ENCODE measurements at places on chromosomes 12 and 14.
A peak's percentile ranks its signal among the peaks of the same experiment; 100 is the strongest.

DNA sequence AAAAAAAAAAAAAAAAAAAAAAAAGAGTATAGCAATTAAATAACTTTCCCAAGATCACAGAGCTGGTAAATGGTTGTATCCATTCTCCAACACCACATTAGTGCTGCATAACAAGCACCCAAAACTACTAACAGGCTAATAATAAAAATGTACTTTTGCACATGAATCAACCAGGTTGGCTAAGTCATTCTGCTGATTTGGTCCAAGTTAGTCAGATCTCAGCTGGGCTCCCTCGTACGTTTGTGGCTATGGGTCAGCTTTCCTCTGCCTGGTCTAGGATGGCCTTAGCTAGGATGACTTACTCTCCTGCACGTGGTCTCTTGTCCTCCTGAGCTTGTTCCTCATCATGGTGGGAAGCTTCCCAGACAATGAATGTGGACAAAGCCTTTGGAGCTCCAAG lies 7.9 kb upstream of the PLEKHG6 start:
- no peak for DNase-seq

GRCh38 chr14:23070262-23071129 lies 13.2 kb upstream of the CDH24 start:
- DNase-seq: no peak

- no peak for DNase-seq
Observed at GRCh38 chr14:75070383-75070782, 942 bp downstream of the ZC2HC1C start.

DNA sequence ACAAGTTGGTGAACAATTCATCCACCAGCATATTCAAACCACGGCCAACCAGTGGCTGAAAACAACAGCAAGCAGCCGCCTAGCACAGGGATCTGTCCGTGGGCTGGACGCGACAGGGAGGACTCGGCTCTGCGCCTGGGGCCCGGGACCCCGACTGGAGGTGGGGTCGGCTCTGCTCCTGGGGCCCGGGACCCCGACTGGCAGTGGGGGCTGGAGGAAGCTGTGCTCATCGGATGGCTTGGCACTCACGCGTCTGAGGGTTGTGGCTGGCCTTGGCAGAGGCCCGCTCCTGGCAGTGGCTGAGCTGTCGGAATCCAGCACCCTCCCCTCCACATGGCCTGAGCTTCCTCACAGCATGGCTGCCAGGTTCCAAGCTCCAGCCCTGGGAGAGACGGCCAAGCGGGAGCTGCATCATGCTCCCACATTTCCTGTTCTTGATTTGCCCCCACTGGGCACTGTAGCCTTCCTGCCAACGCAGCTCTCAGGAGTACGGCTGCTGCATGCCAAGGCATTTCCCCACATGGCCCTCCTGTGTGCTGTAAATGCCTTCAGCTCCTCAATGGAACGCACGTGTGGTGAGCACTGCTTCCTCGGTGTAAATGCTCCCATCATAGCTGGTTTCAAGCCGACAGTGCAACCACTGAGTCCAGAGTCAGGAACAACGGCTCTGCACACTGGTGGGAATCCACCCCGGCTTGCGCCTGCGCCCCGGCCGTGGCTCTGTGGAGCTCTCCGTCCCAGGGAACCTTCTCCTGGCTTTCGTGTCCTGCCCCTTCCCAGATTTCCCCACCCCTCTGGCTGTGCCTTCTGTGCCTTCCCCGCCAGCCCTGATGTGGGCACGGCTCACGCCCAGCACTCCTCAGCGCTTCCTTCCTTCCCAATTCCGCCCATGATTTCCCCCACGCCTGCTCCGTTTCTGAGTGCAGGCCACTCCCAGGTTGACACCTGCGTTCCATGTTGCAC lies 7.3 kb upstream of the GALNT9 start:
- DNase-seq: no peak

GRCh38 chr14:68707482-68707881 lies 85.4 kb downstream of the ZFP36L1 start:
- DNase-seq: no peak

- DNase-seq: peak; percentile 81
Observed at GRCh38 chr12:16347391-16348298, at the start of gene MGST1. Gene MGST1, plus strand, starts transcription at chr12:16347645. Its CDS starts 6,608 bp downstream, at chr12:16354253.

DNA sequence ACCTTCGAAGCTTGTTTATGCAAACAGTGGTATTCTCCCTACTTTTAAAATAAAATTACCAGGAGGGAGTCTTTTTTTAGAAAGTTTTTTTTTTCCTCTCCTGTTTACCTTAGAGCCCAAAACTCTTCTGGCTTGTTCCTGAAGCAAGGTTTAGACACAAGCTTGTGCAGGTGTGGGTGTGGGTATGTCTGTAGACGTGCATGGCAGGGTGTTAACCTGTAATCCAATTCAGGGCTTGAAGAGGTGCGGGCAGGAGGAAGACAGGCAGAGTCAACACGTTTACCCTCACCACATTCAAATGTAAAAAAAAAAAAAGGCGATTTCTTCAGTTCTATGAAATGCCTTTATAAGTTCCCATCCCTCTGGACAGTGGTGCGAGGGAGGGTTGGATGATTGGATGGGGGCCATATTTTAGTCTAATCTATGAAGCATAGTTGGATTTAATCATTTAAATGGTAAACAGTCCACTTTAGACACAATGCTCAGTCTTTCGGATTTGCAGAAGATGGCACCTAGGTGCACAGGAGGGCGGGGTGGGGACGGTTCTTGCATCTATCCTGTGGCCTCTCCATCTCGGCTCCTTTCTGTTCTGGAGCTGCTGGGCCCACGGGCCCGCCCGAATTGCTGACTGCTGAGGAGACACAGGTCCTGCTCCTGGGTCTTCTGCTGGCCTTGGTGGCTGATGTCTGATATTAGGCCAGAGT lies 982 bp upstream of the NINJ2 start:
- no peak for DNase-seq
